Cortex of kidney (tissue), 1 donor: ENCODE measurements at places on chromosomes 7 and 10.

- DNase-seq: no peak
Measured at GRCh38 chr7:51244053-51244452, 72.6 kb downstream of the COBL start.

- no peak for DNase-seq
Measured at GRCh38 chr10:116777006-116777405, 34.6 kb upstream of the HSPA12A start.

DNA sequence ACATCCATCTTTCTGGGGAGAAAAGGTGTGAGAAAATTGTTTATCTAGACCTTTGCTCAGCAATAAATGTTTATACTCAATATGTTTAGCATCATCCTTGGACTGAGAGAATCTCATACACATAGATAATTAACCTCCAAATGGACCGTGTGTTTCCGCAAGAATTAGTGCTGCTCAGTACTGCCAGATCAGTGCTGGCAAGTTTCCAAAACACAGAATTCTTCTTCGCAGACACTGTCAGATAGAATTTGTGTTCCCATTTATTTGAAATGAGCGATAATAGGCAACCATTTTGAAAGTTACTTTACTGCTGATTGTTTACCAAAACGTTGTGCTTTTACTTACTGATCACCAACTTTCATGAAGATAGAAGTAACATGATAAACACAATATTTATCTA is 33.7 kb downstream of the STAMBPL1 start:
- DNase-seq: no peak

GRCh38 chr7:137325927-137326326 is 17.6 kb downstream of the PTN start:
- DNase-seq: no peak

DNA sequence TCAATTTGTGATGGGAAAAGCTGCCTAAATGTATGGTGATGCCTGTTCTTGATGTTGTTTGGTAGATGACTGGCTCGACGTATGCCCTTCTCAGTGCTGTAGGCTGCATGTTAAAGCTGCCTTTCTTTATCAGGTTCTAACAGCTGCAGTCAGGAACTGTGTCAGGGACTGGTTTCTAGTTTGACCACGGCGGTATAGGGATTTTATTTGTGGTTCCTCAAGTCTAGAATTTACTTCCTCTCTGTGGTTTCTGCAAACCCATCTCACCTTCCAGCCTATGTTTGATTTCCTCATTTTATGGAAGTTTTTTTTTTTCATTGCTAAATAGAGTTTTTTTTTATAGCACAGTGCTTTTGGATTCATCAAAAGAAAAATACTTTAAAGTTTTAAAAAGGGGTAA is 26.5 kb downstream of the LMTK2 start:
- no peak for DNase-seq

DNA sequence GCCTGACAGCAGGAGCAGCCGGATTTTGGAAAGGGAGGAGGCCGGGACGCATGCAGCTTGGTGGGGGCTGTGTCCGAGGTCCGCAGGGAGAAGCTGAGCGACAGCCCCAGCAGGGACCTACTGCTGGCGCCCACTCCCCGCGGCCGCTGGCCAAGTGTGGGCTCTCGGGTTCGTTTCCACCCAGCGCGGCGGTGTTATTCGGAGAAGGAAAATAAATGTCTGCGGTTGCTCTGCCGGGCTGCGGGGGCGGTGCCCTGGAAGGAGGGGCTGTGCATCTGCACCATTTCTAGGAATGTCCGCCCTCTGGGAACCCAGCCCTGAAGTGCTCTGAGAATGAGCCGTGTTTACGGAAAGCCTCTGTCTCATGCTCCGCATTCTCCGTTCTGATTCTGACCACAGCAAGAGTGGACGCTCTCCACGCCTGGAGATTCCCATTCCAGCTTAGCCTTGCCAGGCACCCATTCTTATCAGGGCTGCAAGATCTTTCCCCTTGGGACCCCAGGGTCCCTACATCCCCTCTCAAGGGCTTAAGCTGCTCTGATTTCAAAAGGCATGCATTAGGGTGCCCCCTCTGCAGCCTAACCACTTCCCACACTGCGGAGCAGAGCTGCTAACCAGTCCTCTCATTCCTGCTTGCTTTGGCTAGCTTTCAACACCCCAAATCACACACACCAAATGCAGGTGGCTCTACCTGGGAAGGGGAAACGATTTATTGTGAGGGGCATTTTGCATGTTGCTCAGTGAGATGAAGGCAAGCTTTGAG is 256.6 kb upstream of the GLI3 start:
- no peak for DNase-seq

DNA sequence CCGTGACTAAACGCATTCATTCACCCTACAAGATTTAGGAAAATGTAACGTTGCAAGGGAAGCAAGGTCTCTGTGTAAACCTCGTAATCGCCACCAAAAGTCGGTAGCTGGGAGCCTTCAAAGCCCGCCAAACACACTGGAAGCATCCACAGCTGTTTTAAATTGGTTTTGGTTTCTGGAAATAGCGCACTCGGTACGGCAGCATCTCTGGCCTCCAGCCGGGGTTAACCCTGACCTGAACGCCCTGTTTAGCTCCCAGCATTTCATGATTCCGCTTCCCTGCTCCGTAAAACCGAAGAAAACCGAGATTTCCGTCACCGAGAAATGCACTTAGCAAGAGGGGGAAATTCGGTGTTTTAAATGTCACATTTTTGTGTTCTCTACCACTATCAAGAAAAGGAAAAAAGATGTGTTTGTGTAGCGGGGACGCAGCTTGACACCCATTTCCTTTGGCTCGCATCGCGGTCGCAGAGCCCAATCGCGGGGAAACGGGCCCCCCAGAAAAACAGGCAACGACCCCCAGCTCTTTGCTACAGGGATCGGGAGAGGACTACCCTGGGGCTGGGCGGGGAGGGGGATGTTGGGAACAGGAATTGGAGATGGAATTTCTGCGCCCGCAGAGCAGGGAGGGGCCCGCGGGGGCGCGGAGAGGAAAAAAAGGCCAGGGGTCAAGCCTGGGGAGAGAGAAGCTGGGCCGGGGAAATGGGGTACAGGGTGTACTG is 646 bp downstream of the SGCE start:
- DNase-seq: no peak

DNA sequence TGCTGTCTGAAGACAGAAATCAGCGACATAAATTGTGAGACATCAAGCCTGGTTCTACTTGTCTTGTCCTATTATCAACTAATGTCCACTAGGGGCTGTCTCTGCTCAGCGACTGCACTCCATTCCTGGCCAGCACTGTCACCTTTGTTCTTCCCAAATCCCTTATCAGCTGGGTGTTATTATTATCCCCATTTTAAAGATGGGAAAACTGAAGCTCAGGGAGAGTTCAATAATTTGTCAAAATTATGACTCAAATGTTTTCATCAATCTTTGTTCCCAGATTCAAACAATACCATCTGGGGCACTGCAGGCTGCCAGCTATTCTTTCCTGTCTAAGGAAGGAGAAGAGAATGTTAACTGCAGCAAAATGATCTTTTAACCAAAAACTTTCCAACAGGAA is 431.6 kb upstream of the NFE2L3 start:
- DNase-seq: no peak

GRCh38 chr10:33052915-33053810 is 95.1 kb upstream of the ITGB1 start:
- DNase-seq: no peak

DNA sequence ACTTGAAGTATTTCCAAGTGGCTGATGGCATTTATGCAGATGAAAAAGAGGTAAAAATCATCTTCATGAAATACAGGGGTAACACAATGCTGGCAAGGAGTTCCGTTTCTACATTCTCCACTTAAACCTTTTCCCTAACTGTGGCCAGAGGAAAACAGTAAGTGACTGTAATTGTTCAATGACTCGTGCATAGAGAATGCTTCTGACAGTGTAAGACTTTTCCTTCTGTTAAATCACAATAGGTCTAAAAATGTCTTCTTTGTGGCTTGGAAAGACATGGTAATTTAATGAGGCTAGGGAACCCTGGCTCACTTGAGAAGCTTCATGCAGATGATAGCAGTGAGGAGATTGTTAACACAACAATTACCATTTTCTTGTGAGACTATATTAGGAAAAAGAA is 50.3 kb upstream of the RSU1 start:
- DNase-seq: no peak

GRCh38 chr10:5827841-5828240 is 14.6 kb upstream of the GDI2 start:
- DNase-seq: no peak

DNA sequence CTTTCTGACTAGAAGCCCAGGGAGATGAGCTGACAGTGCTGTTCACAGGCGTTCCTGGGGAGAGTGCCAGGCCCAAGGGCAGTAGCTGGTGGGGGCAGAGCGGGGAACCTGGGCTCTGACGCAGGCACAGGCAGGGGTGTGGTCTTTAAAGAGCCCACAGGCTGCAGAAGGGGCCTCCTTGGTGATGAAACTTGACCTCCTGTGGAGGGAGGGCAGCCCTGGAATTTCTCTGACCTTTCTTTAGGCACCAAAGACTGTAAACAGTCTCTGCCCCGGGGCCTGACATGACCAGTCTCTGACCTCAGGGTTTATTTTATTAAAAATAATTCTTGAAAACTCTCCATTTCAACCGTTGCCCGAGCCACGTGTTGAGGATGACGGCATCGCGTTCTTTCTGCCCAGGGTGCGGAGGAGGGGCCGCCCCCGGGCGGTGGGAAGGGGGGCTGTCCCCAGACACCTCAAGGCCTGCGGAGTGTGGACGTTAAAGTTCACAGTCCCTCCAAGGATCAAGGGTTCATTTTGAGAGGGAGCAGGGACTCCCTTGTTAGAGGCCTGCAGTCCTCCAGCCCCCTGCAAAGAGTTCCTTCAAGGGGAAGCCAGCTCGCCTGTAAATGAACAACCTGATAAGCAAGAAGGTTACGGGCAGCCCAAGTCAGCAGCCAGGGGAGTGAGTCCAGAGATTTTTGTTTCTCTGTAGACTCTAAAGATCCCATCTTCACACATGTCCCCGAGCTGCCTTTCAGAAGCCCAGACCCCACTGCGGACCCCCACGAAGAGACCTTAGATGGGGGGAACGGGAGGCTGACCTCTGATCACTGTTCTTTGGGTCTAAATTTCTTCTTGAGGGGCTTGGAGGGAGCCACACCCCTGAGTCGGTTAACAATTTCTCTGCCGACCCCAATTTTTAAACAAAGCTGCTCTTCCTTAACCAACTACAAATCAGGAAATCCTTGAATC is 128.9 kb downstream of the VIPR2 start:
- DNase-seq: no peak

DNA sequence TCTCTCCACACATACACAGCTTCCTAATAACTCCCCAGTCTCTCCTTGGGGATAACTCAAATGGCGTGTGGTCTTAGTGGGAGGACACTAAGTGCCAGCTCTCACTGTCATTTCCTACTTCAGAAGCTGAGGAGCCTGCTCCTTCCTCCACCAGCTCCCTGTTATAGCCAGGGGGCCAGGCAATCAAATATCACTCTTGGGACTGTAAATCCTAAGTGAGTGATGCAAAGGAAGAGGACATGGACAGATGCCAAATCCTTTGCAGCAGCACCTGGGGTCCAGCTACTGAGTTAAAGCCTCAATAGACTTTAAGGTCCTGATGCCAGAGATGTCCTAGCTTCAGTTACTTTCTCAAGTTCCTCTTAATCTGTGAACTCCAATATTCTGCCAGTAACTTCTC is 34.1 kb downstream of the SEM1 start:
- DNase-seq: no peak

GRCh38 chr10:132300582-132300981 is 7.2 kb downstream of the STK32C start:
- DNase-seq: no peak

GRCh38 chr10:44195112-44196007 is 189.5 kb downstream of the CXCL12 start:
- DNase-seq: no peak

DNA sequence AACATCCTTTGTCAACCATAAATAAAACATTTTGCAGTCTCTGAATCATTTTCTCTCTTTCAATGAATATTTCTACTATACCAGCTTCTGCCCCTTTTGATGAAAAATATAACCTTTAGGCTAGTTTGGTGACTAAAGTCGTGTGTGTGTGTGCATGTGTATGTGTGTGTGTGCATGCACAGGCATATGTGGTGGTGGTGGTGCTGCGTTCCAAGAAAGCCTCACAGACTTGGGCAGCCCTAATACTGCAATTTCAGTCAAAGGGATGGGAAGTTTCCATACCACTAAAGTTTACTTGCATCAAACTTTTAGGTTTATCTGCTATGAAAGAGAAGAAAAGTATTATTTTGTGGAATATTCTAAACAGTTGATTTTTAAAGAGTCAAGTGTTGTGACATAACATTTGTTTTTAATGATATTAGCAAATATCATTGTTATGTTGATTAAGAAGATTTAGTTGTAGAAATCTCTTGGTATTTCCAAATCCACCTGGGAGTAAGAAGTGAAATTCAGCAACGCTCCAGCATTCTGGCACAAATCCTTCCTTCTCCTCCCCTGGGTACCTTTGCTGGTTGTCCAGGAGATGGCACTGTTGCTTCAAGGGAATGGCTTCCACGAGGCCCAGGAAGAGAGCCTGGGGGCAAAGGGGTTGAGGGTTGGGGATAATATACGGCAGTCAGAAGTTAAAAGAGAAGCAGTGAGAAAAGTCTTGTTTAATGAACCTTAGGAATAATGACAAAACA is 41.5 kb downstream of the ASB4 start:
- no peak for DNase-seq

DNA sequence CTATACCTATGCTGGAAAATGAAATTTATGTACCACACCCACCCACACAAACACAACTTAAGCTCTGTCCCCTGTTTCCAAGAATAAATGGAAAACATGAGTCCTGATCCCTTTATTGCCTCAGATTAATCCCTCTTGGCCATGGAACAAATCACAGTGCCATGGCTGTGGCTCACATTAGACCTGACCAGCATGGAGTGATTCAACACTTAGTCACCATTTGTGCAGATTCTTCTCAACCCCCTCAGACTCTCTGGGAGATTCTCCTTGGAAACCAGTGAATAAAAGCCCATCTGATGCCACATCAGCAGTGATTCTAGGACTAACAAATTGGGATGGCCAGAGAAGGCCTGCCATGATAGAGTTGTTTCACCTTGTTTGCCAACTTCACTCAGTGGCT is 204.4 kb upstream of the TMEM72 start:
- no peak for DNase-seq

DNA sequence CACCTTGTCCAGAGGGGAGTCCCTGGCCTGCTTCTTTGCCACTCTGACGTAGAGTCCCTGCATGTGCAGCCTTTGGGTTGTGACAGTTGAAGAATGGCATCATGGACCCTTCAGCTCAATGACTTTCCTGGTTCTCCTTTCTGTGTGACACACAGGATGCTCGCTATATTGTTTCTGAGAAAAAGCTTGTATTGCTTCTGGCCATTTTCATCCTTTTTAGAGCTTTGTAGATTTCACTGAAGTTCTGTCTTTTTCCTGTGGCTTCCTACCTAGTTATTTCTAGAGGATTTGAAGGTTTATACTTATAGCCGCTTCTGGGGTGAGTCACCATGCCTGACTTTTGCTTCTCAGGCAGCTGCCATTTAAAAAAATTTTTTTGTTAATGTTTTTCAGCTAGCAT is 27.0 kb downstream of the SND1 start:
- DNase-seq: no peak

GRCh38 chr10:124644771-124645415 is 99.3 kb downstream of the FAM53B start:
- no peak for DNase-seq

GRCh38 chr7:25272265-25272664 is 44.0 kb upstream of the NPVF start:
- DNase-seq: no peak

- no peak for DNase-seq
Measured at GRCh38 chr7:3094701-3095445, 51.2 kb upstream of the CARD11 start.

GRCh38 chr10:18144928-18145327 is 4.7 kb downstream of the CACNB2 start:
- DNase-seq: no peak

GRCh38 chr7:2242541-2243429 is 759 bp downstream of the NUDT1 start:
- no peak for DNase-seq

GRCh38 chr7:50707236-50708006 is 75.3 kb downstream of the GRB10 start:
- DNase-seq: no peak
